ENCODE measurements at places on chromosomes 5 and 9. TPM values are rescaled to one million over a fixed set of nuclear protein-coding genes. Genes with fewer than 3 reads are reported as not detected.

- no peak for DNase-seq
Measured at GRCh38 chr5:143219696-143220095, 183.8 kb downstream of the NR3C1 start.

The CXCL14 gene
- total RNA-seq: 1.8 TPM

DNA sequence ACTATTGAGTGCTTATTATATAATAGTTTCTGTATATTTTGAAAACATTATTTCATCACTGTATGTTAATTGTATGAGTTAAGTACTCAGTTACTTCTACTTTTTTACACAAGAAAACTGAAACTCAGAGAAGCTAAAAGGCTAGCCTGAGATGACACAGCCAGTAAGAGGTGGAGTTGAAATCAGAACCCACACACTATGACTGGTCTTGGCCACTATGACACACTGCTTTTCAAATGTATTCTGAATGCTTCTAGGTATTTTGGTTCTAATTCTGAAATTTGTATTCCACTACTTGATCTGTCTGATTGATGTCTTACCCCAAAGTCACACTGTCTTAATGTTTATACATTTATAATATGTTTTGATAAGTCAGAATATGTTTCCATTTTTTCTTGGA, 181.8 kb downstream of the ZDHHC21 start:
- no peak for DNase-seq

DNA sequence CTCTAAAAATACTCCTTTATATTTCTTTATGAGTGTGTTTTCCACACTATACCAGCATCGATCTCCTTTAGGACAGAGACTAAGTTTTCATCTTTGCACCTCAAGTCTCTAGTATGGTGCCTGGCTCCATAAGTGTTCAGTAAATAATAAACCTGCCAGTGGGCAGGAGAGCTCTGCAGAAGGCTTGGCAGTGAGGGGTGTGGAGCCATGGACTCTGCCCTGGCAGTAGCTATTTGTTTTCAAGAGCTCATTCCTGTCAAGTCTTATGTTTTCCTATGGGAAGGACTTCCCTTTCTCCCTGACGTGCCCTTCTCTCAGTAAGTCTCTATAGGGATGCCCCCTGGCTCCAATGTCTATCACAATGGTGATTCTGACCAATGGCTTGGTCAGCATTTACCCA, 252.2 kb downstream of the PIK3R1 start:
- DNase-seq: no peak

DNA sequence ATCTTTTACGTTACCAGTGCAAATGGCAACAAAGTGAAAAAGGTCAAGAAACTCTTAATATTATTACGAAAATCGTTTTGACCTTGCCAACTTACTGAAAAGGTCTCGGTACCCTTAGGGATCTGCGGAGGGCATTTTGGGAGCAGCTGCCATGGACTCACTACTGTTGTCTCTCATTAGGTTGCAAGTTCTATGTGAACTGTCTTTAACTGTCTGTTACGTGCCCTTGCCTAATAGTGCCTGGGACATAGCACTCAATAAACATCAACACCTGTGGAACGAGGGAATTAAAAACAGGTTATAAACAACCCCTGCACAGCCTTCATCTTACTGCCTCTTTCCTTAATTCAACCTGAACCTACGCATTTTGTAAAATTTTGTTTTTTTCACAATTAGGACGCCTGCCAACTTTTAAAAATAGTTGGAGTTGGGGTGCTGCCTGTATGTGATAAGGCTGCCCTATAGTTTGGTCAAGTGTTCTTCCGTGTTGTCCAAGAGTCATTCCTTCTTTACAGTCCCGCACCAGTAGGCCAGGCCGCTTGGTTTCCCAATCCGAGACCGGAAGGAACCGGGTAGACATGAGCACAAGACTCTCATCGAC, 527 bp upstream of the SREK1 start:
- no peak for DNase-seq

The OR1J2 gene
- not detected for total RNA-seq

DNA sequence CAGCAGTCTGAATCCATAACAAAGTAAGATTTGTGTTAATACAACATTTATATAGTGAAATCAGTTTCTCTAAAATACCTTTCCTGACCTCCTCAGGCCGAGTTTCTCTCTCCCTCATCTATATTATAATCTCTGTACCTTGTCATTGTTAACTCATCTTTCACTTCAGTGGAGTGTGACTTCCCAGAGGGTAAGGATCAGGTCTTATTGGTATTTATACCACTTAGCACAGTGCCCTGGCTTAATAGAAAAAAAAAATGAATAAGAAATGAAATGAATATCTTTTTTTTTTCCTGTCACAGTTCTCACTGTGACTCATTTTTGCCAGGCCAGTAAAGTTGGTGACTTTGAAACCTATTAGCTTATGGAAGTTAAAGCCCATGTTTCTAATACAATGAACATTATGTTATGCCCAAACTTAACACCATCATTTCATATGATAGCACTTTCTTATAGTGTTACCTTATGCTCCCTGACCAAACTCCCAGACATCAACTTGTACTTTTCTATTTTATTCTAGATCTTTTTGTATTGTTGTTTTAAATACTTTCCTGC, 90.1 kb downstream of the NR3C1 start:
- DNase-seq: no peak

DNA sequence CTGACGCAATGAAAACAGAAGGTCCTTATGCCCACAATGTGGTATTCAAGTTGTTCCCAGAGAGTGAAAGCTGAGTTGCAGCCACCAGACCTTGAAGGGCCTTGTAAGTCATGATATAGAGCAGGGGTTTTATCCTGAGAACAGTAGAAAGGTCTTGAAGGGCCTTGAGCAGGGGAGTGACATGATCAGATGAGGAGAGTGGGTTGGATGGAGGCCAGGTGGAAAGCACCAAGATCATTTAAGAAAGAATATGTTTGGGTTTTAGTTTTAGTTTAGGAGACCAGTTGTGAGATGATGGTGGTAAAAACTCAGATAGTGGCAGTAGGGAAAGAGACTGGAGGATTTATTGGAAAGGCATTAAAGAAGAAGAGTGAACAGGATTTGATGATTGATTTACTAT, 5.9 kb downstream of the ITGA2 start:
- DNase-seq: no peak

DNA sequence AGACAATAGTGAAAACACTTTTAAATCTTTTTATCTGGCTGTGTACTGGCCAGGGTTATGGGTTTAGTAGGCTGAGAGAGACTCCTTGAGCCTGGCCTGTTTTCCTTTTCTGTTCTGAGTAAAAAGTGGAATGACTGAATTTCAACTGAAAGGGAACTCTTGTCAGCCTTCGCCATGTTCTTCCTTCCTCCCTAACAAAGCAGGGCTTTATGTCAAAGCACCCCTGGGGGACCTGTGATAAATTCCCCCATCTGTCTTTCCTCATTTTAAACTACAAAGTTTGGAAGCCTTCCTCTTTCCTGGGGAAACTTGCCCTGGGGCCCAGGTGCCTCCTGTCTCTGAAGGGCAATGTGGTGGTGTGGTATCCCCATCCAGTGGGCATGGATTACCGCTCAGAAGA, 29.7 kb downstream of the LARP1 start:
- DNase-seq: no peak

GRCh38 chr9:19030899-19031298, 2.1 kb downstream of the SAXO1 start:
- DNase-seq: no peak

GRCh38 chr5:157046041-157046440, 12.9 kb downstream of the HAVCR1 start:
- DNase-seq: no peak

The BTNL9 gene
- 37.6 TPM for total RNA-seq

The RASGRF2 gene
- 5.9 TPM for total RNA-seq

DNA sequence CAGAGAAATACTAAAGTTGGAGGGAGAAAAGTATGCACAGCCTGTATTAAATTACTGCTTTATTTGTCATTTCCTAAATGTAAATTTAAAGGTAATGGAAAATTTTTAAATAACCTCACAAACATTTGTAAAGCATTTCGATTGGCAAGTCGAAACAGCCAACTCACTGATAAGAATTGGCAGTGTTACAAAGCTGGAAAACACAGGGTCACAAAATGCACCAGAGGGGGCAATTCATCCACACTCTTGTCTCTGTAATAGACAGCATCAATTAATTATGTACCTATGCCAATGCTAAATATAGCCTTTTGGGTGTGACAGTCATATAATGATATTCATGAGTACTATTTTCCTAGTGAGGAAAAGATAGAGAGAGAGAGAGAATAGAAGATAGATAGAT, 140.6 kb upstream of the PRLR start:
- no peak for DNase-seq

Data from Right ventricle myocardium inferior (tissue), 1 donor.